ENCODE measurements at places on chromosomes 7 and 10.

DNA sequence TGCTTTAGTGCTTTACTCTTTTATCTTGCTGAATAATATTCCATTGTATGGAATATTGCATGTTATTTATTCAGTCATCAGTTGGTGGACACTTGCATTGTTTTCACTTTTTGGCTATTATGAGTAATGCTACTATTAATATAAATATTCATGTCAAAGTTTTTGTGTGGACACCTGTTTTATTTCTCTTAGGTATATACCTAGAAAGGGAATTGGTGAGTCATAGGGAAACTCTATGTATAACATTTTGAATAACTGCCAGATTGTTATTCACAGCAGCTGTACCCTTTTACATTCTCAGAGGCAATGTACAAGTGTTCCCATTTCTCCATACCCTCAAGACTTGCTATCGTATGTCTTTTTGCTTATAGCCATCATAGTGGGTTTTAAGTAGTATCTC, 268.7 kb downstream of the SEMA3A start:
- DNase-seq = no peak

- peak; percentile 33 for DNase-seq
Measured at GRCh38 chr7:79282070-79282694, 171.3 kb downstream of the MAGI2 start.

GRCh38 chr10:130191380-130191779, 55.2 kb downstream of the GLRX3 start:
- DNase-seq = no peak

DNA sequence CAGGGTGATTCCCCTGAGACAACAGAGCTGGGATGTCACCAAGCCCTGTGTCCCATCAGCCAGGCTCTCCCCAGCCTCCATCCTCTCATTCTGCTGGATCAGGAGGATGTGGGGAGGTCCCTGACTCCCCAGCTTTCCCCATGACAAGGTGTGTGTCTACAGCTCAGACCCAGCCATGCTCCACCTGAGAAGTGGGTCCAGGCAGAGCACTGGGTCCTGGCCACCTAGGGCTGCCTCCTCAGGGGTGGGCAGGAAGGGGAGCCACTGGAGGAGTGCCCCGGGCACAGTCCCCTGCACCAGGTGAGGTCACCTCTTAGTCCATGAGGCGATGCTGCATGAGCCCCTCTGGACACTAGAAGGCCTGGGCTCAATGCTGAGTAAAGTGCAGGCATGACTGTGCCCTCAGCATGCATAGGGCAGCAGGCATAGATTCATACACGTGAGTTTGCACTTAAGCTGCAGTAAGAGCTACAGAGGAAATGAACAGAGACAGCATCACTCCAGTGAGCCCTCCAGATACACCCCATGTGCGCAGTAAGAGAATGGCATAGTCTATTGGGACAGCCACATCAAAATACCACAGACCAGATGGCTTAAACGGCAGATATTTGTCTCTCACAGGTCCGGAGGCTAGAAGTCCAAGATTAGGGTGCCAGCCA, 48.3 kb downstream of the ALOX5 start:
- DNase-seq = no peak

GRCh38 chr7:26792576-26792975, 71.8 kb downstream of the SKAP2 start:
- no peak for DNase-seq

- DNase-seq = peak; percentile 45
Measured at GRCh38 chr10:92688927-92689662, 660 bp upstream of the HHEX start.

- DNase-seq = no peak
Measured at GRCh38 chr10:30577048-30577447, 52.5 kb downstream of the LYZL2 start.

DNA sequence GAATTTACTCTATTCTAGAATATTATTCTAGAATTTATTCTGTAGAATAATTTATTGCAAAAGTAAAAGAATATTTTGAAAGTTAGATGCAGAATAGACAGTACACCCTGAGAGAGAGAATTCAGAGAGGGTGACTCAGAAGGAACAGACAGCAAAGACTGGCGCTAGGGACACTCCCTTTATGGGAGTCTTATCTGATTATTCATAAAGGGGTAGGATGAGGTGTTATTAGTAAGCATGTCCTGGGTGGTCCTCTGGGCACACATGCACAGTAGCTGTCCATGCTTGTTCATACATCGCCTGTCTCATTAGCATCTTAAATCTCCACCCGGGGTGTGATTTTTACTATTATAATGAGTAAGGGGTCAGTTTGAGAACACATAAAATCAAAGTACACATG, 100.1 kb downstream of the XPNPEP1 start:
- DNase-seq = no peak

DNA sequence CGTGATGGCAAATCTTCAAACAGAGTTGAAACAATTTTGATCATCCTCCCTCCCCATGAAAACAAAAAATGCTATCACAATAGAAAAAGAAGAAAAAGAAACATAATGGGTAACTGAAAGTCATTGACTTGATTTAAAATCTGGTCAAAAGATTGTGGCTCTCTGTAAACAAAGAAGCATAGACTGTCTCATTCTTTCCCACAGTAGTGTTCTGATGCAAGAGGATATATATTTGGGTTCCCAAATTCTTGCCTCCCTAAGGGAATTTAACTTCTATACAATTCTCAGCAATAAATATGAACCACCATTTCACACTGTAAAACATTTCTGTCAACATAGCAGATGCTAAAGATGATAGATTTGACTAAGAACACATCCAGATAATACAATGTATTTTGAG, 32.8 kb upstream of the MEOX2 start:
- no peak for DNase-seq

DNA sequence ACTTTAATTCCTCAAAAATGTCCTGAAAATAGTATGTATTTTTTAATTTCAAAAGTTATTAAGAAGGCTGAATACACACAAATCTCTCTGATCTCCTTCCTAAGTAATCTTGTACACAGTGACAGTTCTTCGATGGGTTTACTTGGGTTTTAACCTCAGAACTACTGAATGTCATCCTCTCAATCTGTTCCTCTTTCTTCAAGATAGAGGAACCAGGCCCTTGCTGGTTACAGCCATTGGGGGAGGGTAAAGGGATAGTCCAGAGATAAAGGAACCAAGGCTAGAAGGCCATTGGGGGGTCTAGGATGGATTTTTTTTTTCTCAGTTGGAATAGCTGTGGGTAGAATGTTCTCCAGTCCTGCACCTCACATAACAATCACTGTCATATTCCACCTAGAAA, 224.9 kb downstream of the SKIDA1 start:
- no peak for DNase-seq

DNA sequence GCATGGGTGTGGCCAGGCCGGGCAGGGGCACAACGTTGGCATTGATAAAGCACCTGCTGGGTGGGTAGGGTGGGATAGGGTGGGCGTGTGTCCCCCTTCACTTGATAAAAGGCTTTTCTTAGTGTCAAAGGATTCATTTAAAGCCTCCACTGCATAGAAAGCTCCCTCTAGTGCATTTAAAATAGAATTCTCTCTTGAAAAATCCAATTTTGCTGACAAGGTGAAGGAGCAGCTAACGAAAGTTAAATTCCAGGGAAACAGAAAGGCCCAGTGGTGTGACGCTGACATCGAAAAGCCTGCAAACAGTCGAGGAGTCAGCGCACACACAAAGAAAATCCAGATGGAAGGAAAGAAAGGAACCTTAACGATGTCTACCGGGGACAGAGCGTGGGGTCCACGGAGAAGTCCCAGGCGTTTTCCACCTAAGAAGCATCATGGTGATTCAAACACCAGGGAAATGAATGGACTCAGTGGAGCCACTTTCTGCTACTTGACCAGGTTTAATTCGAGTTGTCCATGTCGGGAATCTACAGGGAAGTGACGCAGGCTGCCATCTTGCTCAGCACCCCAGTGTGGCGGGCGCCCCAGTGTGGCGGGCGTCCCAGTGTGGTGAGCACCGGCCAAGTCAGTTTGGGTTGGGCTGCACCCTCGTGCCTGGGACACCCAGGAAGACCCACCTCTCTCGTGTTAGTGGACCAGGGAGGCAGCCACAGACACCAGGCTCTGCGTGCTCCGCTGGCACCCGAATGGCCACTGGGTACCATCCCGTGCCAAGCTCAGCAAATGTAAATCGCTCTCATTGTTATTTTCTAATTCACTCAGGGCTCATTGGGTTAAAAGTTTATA, 217.8 kb downstream of the DNAJB6 start:
- no peak for DNase-seq

GRCh38 chr10:98405422-98405821, 9.6 kb downstream of the PYROXD2 start:
- no peak for DNase-seq

- no peak for DNase-seq
Measured at GRCh38 chr10:71632896-71633600, 86.5 kb downstream of the C10orf105 start.

GRCh38 chr7:130957137-130957513, 223.1 kb upstream of the KLF14 start:
- no peak for DNase-seq

- no peak for DNase-seq
Measured at GRCh38 chr10:103545771-103546281, 52.3 kb downstream of the NEURL1 start.

DNA sequence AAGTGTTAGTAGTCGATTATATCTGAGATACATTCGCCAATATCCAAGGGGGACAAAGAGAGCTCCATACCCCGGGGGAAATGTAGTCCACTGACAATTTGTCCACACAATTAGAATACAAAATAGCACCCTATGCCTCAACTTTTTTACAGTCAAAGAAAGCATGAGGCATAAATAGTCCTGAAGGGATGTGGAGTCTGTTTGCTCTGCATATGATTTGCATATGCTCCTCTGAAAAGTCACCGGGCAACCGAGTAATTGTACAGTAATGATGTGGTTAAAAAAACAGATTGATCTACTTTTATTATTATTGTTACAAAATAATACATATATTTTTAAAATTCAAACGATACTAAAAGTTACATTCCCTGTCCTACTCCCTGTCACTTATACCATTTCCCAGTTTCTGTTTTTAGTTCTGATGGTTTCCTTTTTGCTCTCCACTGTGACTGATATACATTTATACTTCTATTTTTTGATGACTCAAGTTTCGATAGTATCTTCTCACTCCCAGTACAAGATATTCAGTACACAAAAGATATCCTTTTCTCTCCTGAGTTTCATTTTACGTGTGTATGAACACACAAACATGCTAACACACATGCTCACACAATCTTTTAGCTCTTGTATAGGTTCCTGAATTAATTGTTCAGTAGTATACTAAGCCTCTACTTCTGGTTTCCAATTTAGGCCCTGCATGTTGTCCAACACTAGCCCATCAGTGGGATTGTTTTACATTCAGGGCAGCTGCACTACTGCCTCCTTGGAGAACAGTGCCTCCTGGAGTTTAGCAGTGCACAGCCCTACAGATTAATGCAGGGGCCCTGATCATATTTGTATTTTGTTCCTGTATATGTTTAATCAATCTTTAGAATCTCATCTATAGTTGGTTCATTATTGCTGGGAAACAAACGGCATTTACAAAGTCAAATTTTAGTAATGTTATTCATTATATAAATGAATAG, 130.9 kb downstream of the TES start:
- no peak for DNase-seq

GRCh38 chr7:10888861-10889260, 84.8 kb upstream of the PHF14 start:
- no peak for DNase-seq

GRCh38 chr7:26658389-26659084, 205.9 kb downstream of the SKAP2 start:
- DNase-seq = no peak

GRCh38 chr7:2201128-2201527, 31.6 kb downstream of the MAD1L1 start:
- no peak for DNase-seq

DNA sequence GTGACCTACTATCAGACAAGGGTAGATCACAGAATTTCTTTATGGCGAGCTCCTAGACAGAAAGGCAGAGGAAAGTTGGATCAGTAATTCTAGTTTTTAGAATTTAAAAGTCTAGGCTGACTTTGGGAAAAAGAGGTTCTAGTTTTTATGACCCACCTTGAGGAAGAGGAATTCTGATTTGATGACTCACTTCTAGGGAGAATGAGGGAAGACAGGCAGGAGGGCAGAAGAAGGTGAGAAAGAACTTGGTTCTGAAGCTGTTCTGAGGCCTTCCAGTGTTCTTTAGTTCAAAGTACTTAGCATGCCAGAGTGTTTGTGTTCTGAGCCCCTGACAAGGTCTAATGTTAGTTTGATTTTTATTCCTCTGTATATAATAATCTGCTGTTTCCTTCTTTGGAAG, 97.2 kb downstream of the PODXL start:
- DNase-seq = no peak

GRCh38 chr10:42738679-42739078, 43.9 kb upstream of the BMS1 start:
- no peak for DNase-seq

DNA sequence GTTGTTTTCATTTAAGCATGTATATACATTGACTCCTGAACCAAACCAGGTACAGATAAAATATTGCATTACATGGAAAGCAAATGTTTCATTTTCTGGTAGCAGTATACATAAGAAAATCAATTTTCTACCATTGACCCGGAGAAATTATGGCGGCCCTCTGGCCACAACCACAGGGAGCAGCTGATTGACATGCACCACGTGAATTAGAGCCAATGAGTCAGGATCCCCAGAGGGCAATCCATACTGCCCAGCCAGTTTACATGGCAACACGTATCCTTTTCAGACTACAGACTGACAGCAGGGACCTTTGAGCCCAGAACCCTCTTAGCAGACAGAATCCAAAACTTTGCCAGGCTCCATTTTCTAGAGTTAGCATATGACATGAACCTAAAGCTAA, 272.2 kb upstream of the NEBL start:
- no peak for DNase-seq

DNA sequence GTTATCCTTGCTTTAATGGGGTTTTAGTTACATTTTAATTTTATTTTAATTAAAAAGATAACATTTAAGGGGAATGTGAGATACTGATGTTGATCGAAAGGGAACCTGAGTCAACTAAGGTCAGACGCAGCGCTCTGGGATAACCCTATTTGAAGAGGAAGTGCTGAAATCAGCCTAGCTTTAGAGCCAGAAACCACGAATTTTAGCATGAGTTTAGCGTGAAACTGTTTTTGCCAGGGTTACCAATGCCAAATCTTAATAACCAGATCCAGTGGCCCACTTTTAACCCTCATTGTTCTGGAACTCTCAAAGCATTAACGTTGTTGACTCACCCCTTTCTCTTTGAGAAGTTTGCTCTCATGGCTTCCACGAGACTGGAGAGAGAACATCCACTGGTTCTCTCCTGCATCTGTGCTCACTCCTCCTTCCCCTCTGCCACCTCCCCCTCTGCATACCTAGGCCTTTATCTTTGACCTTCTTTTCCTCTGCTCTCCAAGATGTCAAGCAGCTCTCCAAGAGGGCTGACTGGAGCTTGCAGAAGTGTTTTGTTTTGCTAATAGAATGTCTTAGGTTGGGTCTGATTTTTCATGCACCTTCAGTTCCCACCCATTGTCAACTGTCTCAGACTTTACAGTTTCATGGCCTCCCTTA, 198.3 kb upstream of the CELF2 start:
- DNase-seq = no peak

GRCh38 chr10:19043431-19043830, 5.2 kb upstream of the MALRD1 start:
- DNase-seq = no peak

Measured in BE2C (cell line).